CD4-positive, alpha-beta T cell treated with Interleukin-1 beta for 1 hour (primary cell): ENCODE measurements at places on chromosomes 4 and X.

DNA sequence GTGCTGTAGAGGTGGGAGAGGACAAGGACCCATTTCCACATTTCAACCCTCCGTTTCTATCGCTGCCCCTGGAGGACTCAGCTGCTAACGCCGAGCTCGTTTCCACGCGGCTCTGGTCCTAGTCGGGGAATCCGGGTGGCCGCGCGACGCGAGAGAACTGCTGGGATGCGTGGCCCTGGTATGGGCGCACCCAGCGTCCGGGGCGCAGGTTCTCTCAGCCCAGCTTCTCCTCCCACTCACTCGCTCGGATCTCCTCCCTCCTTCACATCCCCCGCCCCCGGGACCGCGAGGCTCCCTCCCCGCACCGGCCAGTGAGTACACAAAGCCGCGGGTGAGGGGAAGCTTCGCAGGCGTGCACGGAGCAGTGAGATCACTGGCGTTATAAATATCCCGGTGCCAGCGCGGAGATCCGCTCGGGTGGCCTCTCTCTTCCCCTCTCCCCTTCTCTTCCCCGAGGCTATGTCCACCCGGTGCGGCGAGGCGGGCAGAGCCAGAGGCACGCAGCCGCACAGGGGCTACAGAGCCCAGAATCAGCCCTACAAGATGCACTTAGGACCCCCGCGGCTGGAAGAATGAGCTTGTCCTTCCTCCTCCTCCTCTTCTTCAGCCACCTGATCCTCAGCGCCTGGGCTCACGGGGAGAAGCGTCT lies at the start of gene FGF5:
FGF5 (plus strand) TSS at position 412 of the 649 bp plus-strand sequence; CDS start at position 573, 161 bp downstream.
- no peak for DNase-seq

DNA sequence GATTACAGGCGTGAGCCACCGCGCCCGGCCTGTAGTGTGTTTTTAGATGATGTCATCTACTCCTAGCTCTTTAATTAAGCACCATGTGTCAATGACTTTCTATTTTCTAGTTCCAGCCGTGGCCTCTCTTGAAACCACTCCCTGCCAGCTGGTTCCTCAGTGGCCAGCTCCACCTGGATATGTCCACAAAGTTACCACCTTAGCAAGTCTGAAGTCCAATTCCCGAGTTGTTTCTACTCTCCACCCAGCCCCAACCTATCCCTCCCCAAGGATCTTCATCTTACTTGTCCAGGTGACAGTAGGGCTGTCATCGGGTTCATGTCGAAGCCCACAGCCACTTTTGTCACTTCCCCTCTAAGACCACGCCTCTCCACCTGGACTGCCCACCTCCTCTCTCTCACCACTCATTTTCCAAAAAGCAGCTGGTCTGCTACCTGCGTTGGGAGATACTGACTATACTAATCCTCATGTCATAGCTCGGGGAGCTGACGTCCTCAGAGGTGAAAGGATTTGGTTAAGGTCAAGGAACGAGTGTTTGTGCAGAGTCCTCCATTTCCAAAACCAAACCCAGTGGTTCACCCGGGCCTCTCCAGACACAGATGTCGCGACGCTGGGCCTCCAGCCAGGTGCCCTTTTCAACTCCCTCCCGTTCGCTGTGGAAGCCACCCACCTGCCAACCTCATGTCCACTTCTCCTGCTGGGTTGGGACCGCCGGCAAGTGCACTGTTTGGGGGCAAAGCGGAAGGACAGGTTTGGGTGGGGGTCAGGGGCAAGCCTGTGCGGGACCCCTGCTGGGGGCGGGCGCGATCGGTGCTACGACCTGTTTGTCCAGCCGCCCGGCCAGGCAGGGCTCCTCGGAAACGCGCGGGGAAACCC lies 704 bp downstream of the FAM3A start:
- DNase-seq = peak; percentile 44

DNA sequence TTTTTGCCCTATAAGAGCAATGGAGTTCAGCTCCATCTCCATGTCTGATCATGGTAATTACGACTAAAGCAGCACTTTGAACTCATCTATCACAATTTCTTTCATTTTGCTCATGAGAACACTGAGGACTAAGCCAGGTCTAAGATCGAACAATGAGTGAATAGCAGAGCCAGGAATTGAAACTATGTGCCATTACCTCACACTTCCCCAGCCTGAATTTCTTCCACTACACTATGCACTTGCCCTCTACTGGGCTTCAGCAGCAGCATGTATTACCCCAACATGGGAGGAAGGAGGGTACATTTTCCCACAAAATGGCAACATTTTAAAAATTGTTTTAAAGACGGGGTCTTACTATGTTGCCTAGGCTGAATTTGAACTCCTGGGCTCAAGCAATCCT lies 274.7 kb upstream of the FGF13 start:
- DNase-seq = no peak

DNA sequence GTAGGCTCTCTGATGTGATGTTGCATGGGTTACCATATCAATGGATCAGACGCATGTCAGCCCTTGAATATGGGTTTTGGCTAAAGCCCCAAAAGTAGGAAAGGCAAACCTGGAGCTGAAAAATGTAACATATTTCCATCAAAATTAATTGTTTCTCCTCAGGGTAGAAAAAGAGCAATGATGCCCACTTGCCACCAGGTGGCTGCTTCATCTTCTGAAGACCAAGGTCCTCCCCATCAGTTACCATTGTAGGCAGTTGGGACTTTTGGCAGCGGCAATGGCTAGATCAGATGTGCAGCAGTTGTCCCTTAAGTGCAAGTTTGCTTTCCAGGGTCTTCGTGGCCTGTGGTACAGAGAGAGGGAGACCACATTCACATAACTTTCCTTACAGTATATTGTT lies 118.2 kb downstream of the NAF1 start:
- DNase-seq = peak; percentile 7

GRCh38 chr4:76383001-76383400 lies 37.9 kb downstream of the CCDC158 start:
- DNase-seq = no peak

DNA sequence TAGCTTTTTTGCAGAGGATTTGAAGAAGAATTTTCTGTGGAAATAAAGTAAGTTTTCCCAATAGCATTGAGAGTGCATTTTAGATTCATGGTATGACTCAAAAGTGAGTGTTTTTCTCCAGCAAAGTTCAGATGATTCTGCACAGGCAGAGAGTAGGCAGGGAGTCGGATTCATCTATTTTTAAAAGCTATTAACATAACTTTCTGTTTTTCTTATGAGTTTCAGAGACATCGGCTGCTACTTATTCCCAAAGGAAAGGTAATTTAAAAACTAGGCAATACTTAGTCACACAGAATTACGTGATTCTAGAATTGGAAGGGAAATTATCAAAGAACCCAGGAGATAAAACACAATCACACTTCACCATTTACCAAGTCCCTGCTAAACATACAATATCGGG lies 4.4 kb downstream of the CCDC110 start:
- no peak for DNase-seq

GRCh38 chr4:35106091-35106734 lies 1138.1 kb downstream of the ARAP2 start:
- no peak for DNase-seq

DNA sequence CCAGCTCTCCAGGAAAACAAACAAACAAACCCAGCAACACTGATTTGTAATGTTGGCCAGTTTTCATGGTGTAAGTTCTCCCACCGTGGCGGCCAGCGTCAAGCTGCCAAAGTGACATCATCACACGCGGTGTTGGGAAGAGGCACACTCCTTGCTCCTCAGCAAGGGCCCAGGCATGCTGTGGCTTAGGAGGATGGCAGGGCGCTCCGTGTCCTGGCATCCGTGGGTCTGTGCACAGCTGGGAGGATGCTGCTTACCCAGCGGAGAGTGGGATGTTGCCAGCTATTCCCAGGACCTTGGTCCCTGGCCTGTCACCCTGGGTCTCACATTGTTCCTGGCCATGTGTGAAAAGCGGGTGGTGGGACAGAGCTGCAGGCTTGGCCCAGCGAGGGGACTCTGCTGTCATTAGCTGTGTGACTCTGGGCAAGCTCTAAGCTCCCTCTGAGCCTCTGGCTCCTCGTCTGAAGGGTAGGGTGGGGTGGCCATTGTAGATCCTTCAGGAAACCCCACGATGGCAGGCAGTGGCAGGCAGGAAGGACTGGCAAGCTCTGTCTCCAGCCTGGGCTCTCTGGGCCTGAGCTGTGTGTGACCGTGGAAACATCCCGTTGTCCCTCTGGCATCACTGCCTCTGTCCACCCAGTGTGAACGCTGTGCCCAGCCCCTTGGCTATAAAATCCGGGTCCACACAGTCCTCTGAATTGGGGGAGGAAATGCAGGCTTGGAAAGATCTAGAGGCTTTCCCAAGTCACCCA lies 10.8 kb downstream of the PSAPL1 start:
- no peak for DNase-seq
